ENCODE measurements at places on chromosomes 6 and 20.

DNA sequence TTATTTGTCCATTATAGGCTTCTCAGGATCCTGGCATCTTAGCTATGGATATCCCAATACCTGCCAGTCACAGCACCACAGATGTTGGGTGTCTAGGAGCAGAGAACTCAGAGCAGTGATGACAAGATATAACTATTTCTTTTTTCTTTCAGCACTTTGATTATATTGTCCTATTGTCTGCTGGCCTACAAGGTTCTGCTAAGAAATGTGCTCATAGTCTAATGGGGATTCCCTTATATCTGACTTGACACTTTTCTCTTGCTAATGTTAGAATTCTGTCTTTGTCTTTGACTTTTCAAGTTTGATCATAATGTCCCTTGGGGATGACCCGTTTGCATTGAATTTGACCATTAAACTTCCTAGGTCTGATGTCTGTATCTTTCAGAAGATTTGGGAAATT lies 270.4 kb downstream of the OGFRL1 start:
- DNase-seq: no peak

GRCh38 chr6:74939151-74939708 lies 266.6 kb downstream of the COL12A1 start:
- peak; percentile 18 for DNase-seq

GRCh38 chr6:35498422-35499067 lies 1.7 kb upstream of the TEAD3 start:
- no peak for DNase-seq

- no peak for DNase-seq
Measured at GRCh38 chr6:38080360-38080759, 260.8 kb downstream of the ZFAND3 start.

DNA sequence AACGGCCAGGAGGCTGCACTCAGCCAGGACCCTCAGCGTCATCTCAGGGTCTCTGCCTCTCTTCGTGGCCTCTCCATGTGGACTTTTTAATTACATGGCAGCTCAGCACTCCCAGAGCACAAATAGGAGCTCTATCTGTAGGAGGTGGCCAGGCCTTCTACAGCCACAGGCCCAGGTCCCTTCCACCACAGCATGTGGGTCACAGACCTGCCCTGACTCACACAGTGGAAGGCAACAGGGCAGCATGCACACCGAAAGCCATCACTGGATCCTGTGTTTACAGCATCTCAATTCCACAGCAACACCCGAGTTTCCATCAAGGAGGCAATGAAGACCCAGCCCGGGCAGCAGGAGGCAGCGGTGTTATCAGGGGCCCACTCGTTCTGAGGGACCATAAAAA lies 65.8 kb upstream of the CD93 start:
- DNase-seq: no peak
